ENCODE measurements at places on chromosomes 16 and 17. TPM values are rescaled to one million over a fixed set of nuclear protein-coding genes. Genes with fewer than 3 reads are reported as not detected.

- DNase-seq, result no peak
Measured at GRCh38 chr16:51095890-51096626, 55.0 kb downstream of the SALL1 start.

GRCh38 chr16:53053967-53054669 is 673 bp upstream of the CHD9 start:
- no peak for DNase-seq

- DNase-seq, result no peak
Measured at GRCh38 chr17:44655983-44656710, at the start of gene MEIOC. TSS of gene MEIOC (plus strand) at chr17:44656468. CDS start at chr17:44656614, 146 bp downstream.

DNA sequence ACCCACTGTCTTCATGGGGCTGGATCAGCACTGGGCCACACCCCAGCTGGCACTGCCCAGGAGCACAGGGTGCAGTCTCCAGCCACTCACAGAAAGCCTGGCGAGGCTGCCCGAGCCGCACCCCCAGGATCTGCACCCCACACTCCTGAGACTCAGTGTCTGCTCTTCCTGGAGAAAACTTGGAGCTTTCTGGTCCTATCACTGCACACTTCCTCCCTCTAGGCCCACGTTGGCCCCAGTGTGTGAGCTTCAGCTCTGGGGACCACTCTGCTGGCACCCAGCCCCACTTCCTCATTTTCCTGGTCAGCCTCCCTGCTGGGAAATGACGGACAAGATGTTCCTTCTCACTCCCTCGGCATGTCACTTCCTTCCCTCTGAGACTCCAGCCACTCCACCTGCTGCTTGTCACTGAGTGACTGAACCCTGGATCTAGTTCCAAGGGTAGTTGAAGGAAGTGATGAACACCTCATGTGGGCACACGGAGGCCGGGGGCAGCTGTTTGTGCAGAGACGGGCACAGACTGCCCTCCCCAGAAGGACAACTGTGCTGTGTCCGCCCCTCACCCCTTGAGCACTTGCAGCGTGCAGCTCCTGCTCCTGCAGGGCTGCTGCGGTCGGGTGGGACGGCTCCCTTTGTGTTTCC is 29.0 kb downstream of the ZC3H18 start:
- DNase-seq, result no peak

- no peak for DNase-seq
Measured at GRCh38 chr17:50219939-50220465, 18.6 kb upstream of the COL1A1 start.

GRCh38 chr16:10652730-10653590 is 41.8 kb downstream of the TEKT5 start:
- DNase-seq, result no peak

DNA sequence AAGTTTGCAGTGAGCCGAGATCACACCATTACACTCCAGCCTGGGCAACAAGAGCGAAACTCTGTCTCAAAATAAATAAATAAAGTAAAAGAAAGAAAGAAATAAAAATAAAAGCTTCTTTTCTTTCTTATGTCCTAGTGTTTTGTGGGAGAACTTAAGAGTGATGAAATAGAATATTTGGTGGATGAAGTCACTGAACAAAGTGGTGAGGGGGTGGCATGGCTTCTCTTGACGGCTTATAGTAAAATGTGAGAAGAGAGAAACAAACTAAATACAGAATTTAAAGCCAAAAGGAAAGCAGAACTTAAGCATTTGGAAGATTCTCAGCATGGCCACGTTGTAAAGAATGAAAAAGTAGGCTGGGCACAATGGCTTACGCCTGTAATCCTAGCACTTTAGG is 15.3 kb downstream of the SGF29 start:
- no peak for DNase-seq

DNA sequence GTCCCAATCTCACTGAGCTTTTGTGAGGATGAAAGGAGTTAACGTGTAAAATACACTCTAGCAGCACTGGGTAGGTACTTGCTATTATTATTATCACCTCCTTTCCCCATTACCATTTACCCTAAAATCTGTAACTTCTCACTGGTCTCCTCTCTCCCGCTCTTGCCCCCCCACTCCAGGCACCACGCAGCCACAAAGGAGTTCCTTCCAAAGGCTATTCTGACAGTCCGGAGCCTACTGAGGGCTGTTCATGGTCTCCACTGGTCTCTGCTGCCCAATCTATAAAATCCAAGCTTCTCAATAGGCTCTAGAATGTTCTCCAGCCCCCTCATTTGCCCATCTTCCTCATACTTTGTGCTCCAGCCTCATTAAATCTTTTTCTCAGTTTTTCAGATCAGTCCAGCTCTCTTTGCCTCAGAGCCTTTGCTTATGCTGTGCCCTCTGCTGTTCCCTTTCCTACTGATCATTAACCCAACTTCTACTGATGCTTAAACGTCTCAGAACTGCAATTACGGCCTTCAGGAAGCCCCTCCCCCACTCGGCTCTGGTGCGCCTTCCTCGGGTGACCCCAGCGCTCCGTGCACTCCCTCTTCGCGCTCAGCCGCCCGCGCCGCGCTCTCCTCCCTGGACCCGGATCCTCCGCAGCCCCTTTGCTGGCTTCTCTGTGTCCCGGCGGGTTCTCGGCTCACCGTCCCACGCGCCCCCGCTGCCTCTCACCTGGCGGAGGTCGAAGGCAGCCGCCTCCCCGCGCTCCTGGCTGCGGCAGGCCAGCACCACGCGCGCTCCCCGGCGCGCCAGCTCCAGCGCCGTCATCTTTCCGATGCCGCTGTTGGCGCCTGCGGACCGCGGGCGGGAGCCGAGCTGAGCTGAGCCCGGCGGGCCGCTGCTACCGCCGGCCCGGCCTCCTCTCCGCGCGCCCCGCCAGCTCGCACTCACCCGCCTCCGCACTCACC is 737 bp downstream of the DHRS13 start:
- peak; percentile 46 for DNase-seq

DNA sequence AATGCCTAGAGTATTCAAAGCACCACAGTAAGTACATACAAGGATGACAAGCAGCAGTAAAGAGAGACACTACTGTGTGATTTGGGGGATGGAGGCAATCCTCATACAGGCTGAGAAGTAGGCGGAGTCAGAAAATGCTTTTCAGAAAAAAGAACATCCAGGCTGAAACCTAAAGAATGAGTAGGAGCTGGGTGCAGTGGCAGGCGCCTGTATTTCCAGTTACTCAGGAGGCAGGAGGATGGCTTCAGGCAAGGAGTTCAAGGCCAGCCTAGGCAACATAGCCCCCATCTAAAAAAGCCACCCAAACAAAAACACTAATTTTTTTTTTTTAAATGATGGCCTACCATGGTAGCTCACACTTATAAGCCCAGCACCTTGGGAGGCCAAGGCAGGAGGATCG is 10.3 kb downstream of the KANSL1 start:
- no peak for DNase-seq

DNA sequence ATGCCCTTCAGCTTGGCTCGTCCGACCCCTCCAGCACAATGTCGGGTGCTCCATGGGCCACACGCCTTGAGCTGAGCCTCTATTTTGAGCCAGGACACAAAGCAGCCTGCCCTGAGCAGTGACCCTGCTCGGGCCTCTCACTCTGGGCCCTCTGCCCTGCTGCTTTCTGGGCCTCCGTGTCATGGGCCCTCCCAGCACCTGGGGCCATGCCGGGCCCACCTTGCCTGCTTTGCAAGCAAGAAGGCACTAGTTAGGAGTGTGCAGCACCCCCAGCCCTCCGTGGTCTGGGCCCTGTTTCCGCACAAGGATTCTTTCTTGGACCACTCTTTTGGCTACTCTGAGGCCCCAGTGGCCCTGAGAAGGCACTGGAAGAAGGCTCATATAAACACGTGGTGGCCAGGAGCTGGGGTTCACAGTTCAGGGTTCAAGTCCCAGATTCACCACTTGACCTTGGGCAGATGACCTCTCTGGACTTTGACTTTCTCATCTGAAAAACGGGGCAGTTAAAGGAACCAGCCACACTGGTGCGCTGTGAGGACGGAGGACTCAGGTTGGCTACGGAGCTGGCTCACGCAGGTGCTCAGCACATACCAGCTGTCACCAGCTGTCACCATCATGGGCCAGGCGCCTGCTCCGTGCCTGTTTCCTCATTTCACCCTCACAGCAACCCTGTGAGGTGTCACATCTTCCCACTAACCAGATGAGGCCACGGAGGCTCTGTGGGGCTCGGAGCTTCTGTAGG is 166.0 kb upstream of the GSE1 start:
- DNase-seq, result peak; percentile 40

GRCh38 chr17:30926516-30926915 is 4.8 kb downstream of the ADAP2 start:
- DNase-seq, result no peak

DNA sequence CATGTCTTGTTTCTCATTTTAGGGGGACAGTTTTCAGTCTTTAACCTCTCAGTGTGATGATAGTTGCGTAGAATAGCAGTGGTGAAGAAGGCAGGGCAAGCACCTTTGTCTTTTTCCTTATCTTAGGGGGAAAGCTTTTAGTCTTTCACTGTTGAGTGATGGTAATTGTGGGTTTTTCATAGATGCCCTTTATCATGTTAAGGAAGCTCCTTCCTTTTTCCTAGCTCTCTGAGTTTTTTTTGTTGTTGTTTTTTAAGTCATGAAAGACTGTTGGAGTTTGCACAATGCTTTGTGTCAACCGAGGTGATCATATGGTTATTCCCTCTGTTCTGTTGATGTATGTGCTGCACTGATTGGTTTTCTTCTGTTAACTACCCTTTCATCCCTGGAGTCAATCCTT is 15.7 kb downstream of the NOL11 start:
- no peak for DNase-seq

DNA sequence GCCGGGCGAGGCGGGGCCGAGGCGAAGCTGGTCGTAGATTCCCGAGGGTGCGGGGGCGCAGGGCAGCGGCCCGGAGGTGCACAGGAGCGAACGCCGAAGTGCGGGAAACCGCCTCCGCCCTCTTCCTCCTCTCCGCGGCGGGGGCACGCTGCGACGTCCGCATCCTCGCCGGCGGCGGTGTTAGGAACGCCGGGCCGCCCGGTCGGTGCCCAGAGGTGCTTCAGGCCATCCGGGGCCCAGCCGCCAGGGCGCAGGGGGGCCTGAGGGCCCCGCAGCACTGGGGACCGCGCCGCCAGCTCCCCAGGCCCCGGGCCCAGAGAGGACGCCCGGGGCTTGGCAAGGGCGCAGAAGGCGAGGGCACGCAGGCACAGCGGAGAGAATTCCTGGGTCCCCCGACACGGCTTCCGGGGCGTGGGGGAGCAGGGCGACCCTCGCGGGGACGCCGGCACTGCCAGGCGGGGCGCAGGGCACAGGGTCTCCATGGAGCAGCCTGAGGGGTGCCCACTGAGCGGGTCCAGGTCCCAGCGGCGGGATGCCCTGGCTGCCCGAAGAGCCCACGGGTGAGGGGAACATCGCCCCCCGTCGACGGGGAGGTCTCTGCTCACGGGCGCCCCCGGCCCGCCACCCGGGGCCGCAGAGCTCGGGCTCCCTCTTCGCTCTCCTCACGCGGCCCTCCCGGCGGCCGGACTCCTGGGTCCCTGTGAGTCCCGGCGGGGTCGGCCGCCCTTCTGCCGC is 576 bp downstream of the EPOP start:
- DNase-seq, result no peak

DNA sequence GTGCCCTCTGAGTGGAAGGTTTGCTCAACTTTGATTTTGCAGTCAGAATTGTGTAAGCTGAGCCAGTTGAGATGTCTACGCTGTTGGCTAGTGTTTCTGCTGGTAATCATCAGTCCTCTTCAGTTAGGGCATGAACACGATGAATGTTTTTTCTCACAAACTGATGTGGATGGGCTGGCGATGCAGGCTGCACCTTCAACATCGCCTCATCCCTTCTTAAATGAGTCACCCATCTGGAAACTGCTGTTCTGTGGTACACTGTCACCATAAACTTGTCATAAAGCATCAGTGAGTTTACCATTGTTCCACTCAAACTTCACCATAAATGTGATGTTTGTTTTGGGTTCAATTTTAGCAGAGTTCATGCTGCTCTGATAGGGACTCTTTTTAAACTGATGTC is 8.4 kb downstream of the C16orf95 start:
- DNase-seq, result no peak

GRCh38 chr17:55354941-55355340 is 66.7 kb downstream of the MMD start:
- DNase-seq, result no peak

DNA sequence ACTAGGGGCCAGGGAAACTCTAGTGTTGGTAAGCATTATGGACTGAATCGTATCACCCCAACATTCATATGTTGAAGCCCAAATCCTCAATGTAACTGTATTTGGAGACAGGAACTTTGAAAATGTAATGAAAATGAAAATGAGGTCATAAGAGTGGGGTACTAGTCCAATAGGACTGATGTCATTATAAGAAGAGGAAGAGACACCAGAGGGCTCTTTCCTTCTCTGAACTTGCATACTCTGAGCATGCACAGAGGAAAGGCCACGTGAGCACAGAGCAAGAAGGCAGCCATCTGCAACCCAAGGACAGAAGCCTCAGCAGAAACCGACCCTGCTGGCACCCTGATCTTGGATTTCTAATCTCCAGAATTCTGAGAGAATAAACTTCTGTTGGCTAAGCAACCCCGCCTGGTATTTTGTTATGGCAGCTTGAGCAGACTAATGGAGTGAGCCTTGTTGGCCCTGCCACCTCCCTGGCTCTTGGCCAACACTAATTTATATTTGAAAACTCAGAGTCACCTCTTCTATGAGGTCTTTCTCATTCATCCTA is 273.4 kb downstream of the NTN1 start:
- DNase-seq, result no peak

- DNase-seq, result no peak
Measured at GRCh38 chr17:12395733-12396354, 269.8 kb upstream of the MYOCD start.

Gene TNFRSF13B
- total RNA-seq, result not detected

Gene CLEC10A
- 0.77 TPM for total RNA-seq

Gene CCL5
- 0.59 TPM for total RNA-seq

Gene MON1B
- total RNA-seq, result 9.1 TPM

Gene KPNB1
- total RNA-seq, result 185 TPM

Measured in spinal cord (tissue), 10 donors.